Vagina (tissue), 2 donors: ENCODE measurements at places on chromosomes 2 and 18.

DNA sequence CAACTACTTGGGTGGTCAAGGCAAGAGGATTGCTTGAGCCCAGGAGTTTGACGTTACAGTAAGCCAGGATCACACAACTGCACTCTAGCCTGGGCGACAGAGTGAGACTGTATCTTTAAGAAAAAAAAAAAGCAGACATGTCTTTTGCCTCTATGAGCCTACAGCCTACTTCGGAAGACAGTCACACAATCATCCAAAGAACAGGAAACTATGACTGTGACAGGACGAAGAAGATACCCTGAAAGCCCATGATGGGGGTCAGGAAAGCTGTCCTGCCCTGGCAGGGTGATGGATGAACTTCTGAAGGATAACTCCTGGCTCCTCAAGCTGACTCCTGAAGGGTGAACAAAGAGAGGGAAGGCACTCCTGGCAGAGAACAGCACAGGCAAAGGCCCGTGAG, 251.7 kb upstream of the SIX2 start:
- peak; percentile 18 for DNase-seq

- DNase-seq = no peak
Observed at GRCh38 chr2:59660262-59660661, 893.2 kb downstream of the BCL11A start.

DNA sequence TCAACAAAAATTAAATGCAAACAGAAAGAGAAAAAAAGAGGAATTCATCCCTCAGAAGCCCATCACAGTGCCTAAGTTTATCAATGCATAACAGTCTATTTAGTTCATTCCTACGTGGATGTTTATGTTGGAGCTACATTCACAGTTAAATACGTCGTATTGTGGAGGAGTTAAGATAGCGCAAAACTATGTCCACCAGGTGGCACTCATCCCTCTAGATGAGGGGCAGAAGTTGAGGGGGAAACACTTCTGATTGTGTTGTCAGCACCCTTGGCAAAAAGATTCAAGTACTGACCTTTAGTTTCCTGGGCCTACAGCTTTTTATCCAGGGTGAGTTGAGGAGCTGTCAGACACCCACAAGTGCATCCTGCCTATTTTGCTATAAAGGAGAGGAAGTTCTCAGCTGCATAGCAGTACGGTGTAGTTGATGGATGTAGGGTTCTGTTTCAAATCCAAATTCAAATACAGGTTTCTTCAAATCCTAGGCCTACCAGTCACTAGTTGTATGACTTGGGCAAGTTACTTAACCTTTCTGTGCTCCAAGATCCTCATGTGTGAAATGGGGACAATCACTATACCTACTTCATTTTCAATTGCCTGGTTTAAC, 26.8 kb upstream of the MYO1B start:
- DNase-seq = no peak

GRCh38 chr2:42132966-42133641, 36.0 kb upstream of the EML4 start:
- DNase-seq = peak; percentile 94

DNA sequence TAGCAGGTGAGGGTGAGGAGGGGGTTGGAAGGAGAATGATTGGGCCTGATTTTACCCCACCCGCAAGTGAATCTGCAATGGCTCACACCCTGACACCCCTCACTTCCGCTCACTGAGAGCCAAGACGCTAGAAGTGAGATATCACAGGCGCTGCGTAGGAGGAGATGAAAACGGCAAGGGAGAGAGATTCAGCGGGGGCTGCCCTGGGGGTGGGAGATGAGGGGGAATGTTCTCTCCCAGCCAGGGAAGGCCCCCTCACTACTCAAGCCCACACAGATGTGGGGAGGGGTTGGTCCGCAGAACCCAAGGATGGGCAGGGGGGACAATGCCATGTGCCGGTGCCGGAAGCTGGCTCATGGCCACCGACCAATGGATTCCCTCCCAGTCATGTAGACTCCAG, 32.9 kb downstream of the LOXHD1 start:
- DNase-seq = peak; percentile 82

DNA sequence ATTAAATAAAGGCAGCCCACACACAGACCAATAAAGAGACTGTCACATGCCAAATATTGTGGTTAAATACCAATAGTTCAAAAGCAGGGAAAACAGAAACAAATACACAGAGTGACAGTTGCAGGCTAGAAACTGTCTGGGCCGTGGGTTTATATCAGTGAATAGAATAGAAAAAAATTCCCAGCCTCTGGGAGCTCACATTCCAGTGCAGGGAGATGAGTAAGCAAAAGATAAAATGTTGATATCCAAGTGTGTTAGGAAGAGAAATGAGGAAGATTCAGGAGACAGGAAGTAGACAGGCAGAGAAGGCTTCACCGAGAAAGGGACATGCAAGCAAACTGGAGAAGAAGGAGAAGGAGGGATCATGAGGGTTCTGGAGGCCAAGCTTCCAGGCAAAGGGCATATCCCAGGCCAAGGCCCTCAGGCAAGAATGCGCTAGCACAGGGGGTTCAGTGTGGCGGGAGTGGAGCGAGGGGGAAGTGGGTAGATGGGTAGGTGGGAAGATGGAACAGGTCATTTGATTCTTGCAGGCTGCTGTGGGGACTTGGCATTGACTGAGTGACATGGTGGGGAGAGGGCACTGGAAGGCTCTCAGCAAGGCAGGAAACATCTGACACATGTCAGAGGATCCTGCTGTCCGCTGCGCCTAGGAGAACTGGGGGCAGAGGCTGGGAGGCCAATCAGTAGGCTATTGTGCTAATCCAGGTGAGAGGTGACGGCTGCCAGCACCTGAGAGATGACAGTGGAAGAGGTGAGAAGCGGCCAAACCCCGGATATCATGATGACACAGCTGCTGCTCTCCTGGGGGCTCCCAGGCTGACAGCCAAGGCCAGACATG, 89.2 kb downstream of the ZBTB7C start:
- DNase-seq = no peak

- DNase-seq = no peak
Observed at GRCh38 chr2:33498291-33498956, 22.0 kb downstream of the RASGRP3 start.

DNA sequence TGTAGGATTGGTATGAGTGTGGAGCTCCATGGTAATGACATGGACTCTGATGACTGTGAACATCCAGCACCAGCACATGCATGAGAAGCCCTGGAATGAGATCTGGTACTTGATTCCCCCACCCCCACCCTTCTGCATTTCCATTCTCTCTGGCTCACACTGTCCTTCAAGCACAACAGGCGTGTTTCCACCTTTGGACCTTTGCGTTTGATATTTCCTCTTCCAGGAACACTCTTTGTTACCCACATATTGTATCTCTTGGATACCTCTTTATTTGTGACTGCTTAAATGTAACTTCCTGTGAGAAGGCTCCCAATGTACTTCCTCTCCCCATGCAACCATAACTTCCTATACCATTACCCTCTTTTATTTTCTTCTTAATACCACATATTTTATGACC, 263.8 kb downstream of the HNMT start:
- no peak for DNase-seq

DNA sequence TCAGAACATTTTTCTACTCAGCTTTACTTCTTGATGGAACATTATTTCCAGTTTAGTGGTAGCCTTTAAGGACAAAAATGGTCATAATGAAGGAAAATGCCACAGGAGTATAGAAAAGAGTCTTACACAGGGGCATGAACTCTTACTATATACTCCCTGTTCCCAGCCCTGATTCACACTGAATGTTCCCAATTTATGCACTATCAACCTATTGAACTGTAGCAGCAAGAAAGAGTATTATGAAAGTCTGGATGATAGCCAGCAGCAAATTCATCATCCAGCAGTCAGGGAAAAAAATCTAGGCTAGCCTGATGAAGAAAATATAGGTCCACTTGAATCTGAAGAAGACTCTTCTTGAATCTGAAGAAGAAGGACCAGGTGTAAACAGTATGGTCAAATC, 1170.3 kb upstream of the CHAC2 start:
- DNase-seq = no peak

- DNase-seq = no peak
Observed at GRCh38 chr2:232319803-232320442, 58.6 kb upstream of the ALPP start.

DNA sequence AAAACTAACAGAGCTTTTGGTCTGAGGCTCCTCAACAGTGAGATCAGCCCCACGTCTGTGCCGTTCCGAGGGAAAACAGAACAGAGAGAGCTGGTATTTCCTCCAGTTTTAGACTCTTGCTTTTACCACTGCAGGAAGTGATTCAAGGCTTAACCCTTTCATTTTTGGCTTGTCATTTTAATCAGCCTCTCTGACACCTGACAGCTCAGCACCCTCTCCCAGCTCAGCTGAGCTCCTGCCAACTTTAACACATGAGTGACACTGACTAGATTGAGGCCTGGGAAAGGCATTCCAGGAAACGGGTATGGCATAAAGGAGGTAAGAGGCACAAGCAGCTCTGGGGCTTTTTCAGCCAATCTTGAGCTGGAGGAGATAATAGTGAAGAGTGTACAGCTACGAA, 239.4 kb upstream of the SKOR2 start:
- DNase-seq = no peak

- DNase-seq = no peak
Observed at GRCh38 chr2:59232394-59233165, 991.5 kb upstream of the FANCL start.
